Fibroblast of the aortic adventitia (primary cell): ENCODE measurements at places on chromosomes 5 and 9. TPM values are rescaled to one million over a fixed set of nuclear protein-coding genes. Genes with fewer than 3 reads are reported as not detected.

- DNase-seq: no peak
These were observed 87.2 kb downstream of the LMNB1 start for GRCh38 chr5:126864042-126864688.

NNT gene
- total RNA-seq: 54.2 and 80.3 TPM in 2 replicates

DNA sequence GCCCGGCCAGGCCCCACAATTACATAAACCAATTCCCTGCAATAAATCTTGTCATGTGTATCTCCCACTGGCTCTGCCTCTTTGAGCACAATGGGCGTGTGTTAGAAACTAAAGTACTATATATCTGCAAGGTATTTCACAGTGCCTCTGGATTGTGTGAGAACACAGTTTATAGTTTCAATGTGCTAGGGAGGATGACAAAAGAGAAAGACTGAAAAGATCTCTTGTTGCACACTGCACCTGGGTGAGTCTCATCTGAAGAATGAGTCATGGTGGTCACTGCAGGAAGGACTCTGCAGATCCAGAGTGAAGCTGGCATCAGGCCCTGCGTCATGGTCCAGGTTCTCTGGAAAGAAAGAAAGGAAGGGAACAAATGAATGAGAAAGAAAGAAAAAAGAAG lies 20.7 kb upstream of the CTSV start:
- DNase-seq: no peak

GRCh38 chr5:169074839-169075238 lies 226.1 kb downstream of the SLIT3 start:
- DNase-seq: no peak

GRCh38 chr5:180305481-180305880 lies 13.6 kb upstream of the MAPK9 start:
- DNase-seq: no peak

DNA sequence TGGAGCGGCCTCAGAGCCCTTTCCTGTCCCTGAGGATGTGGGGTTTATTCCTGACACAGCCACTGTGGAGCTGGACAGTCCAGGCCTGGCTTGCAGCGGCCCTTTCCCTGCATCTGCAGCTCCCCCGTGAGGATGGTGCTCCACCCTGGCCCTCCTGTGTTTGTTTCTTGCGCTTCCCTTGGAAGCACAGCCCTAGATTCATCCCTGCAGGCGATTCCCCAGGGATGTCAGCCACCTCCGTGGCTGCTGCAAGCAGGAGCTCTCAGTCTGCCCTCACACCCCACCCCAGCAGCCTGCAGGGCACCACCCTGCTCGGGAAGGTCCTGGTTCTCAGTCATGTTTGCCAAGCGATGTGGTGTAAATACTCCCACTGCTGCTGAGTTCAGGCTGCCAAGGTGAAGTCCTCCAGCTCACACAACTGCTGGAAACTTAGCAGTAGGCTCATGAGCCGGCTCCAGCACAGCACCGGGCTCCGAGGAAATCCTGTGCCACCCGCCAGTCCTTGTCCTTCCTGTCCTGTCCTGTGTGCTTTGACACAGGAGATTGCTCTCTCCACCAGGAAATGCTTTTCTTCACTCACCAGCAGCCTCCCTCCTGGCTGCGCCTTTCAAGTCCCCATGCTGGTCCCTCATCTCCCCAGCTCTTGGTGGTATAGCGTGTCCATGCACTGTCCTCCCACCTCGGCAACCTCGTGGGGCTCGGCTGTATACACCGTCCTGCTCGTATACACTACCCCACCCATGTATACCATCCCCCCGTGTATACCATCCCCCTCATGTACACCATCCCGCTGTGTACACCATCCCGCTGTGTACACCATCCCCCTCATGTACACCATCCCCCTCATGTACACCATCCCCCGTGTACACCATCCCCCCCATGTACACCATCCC lies 16.2 kb downstream of the ROPN1L start:
- DNase-seq: peak; percentile 61

FAM221B gene
- not detected in 2 replicates for total RNA-seq

GRCh38 chr5:37825334-37825915 lies 14.4 kb downstream of the GDNF start:
- no peak for DNase-seq

DNA sequence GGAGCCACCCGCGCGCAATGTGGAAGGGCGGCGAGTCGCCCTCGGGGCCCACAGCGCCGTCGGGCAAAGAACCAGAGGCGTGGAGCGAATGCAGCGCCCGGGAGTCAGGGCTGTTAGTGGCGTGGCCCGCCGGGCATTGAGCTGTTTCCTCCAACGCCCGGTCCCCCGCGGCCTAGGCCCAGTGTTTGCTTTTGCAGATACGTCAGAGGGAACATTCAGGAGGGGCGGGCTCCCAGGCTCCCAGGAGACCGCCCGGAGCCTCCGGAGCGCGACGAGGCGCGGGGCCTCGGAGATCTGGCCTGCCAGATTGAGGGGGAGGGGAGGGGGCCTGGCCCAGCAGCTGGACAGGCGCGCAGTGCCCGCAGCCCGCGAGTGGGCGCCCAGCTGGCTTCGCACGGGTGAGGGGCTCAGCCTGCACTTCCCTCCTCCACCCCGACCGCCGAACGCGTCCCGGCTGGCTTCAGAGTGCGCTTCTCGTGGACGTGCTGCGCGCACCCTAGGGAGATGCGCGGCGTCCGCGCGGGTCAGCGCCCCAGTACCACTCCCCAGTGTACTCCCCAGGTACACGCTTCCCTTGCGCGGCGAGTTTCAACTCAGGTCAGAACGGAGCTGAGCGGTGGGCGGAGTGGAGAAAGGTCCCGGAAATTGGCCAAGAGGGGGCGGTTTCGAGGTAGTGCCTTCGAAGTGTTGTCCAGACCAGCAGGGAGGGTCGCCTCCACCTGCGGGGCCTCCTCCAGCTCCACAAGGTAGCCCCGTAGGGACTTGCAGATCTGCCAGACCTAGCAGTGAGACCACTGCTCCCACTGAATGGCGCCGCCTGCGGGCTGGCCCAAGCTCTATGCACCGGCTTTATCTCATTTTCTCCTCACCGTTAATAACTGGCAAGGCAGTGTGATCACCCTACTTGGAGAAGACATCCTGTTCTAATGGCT lies 130.4 kb downstream of the TMEM174 start:
- no peak for DNase-seq

DNA sequence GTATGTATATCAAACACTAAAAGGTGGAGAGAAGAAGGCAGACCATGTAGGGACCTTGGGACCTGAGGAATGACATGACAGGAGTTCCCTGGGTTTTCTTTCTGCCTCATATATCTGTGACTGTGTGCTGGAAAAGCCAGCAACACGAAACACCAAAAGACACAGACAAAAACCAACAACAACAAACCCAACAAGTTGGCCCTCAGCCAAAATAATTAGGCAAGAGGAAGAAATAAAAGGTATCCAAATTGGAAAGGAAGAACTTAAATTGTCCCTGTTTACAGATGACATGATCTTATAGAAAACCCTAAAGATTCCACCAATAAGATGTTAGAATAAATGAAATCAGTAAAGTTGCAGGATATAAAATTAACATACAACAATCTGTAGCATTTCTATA lies 21.7 kb downstream of the ABO start:
- DNase-seq: no peak

DNA sequence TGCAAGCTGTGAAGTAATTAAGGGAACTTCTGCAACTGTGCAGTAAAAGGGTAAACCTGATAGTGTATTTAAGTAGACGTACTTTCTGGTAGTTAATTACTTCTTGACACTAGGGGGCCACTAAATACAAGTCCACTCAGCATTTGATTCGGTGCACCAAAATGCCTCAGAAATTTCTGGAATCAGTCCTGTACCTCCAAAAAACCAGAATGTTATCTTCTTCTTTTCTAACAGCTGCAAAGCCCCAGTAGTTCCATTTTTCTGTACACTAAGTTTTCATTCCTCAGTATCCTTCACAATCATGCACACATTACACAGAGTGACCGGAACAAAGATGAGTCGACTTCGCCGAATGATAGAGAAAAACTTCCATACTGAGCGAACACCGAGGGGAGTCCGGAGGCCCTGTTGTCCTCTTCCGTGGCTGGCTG lies 484 bp downstream of the GFM2 start:
- peak; percentile 57 for DNase-seq

SLC36A2 gene
- not detected in 2 replicates for total RNA-seq

DNA sequence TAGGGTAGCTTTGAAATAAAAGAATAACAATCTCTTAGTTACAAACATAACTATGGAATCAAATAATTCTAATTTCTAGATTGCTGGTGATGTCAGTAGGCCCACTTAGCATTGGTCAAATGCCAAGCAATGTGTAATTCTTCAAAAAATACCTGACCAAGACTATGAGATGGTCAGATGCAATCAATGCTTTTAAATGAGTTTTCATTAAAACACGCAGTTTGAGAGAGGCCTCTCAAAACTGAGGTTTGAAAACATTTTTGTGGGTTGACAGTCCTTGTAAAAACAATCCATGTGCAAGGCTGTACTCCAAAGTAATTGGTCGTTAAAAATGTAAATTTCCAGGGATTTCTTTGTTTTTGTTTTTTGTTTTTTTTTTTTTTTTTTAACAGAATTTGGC lies 1.2 kb upstream of the RLN2 start:
- no peak for DNase-seq

SLC1A1 gene
- 9.6 and 41.7 TPM in 2 replicates for total RNA-seq

GRCh38 chr5:75509546-75509945 lies 1.9 kb downstream of the CERT1 start:
- peak; percentile 9 for DNase-seq

DNA sequence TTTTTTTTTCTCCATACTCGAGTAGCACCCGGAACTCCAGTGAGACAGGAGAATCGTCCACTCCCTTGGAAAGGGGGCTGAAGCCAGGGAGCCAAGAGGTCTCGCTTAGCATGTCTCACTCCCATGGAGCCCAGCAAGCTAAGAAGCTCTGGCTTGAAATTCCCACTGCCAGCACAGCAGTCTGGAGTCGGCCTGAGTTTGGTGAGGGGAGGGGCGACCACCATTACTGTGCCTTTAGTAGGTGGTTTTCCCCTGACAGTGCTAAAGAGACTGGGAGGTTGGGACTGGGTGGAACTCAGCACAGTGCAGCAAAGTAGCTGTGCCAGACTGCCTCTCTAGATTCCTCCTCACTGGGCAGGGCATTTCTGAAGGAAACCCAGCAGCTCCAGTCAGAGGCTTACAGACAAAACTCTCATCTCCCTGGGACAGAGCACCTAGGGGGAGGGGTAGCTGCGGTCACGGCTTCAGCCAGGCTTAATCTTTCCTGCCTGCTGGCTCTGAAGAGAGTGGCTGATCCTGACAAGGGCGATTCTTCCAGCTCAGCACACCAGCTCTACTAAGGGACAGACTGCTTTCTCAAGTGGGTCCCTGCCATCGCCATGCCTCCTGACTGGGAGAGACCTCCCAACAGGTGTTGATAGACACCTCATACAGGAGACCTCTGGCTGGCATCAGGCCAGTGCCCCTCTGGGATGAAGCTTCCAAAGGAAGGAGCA lies 414.5 kb upstream of the ZNF608 start:
- DNase-seq: peak; percentile 20

LEAP2 gene
- 0.18 and 0.74 TPM in 2 replicates for total RNA-seq

DNA sequence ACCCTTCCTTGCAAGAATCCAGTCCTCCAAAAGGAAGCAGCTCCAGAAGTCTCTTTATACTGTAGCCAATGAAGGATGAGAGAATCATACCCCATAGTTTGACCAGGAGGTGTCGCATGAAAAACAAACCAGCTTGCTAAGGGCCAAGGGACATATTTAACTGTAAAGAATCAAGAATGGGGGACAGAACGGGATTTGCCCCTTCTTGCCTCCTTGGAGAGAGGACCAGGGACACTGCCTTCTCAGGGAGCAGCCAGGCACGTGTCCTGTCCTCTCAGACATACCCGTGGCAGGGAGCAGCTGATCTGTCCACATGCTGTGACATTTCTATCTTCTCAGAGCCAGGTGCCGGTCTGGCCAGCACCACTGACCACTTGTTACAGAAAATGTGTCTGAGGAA lies 11.7 kb downstream of the PRUNE2 start:
- no peak for DNase-seq

DNA sequence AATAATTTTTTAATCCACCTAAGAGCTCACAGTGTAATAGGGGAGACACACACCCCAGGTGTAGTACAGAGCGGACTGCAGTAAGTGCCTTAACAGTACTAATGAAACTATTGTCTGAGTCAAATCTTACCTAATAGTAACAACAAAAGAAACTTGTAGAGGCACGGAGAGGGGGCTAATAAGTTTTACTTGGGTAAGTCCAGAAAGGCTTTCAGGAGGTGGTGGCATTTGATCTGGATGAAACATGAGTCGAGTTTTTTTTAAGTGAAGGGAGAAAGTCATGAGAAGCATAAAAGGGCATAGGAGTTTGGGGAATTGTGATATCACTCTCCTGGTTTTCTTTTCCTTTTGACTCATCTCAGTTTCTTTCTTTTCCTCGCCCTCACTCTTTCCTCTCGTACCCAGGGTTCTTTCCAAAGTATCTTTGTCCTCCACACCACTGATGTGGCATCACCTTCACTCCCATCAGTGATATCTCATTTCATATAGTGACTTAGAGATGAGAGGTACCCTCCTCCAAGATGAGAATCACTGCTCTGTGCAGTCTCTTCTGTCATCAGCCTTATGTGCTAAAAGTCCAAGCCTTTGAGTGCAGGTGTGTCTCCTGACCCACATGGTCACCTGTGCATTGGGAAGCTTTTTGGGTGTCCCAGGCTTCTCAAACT lies 2.0 kb downstream of the CTNNA1 start:
- no peak for DNase-seq

IL4 gene
- total RNA-seq: 0.36 TPM in 1 of 2 replicates, not detected in the other

DNA sequence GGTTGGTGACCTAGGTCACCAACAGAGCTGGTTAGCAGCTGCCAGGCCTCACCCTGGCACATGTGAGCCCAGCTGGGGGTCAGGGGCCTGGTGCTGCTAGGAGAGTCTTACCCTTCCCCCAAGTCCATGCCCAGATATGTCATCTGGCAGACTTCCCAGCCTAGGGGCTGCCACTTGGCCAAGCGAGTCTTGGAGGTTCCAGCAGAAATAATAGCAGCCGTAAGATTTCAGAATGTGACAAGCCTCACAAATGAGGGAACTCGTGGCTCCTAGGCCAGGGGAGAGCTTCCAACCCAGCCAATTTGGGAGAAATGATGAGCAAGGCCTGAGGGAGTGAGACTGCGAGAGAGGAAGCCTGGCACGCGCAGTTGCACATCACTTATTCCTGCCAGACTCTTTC lies 11.1 kb downstream of the URM1 start:
- no peak for DNase-seq
